ENCODE measurements at places on chromosomes 5 and 9.

DNA sequence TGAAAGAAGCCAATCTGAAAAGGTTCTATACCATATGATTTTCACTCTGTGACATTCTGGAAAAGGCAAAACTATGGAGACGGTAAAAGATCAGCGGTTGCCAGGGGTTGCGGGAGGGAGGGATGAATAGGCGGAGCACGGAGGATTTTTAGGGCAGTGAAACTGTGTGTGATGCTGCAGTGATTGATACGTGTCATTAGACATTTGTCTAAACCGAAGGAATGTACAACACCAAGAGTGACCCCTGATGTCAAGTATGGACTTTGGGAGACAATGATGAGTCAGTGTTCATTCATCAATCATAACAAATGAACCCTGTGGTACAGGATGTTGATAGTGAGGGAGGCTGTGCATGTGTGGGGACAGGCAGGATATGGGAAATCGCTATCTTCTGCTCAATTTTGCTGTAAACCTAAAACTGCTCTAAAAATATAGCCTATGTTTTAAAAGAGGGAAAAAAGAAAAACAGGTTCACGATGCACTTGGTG, 34.4 kb downstream of the ERGIC1 start:
- no peak for DNase-seq

GRCh38 chr5:93246090-93246855, 334.7 kb downstream of the NR2F1-AS1 start:
- DNase-seq = no peak

- DNase-seq = no peak
Measured at GRCh38 chr9:96321515-96321914, 19.5 kb upstream of the HSD17B3 start.

DNA sequence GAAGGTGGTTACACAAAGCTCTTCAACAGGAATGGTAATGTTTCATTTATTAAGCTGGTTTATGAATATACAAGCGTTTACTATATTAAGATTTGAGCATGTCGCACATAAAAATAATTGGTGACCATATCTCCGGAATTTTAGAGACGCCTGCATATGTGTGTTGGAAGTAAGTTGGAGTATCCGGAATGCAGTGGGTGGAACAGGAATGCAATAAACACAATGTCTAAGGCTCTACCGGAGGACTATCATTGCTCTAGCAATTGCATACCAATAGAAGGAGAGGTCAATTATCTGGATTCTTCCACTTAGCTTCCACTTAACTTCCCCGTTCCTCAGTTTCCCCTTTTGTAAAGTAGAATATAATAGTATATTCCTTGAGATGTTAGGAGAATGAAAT, 1.1 kb upstream of the CEP78 start:
- no peak for DNase-seq

- DNase-seq = no peak
Measured at GRCh38 chr9:126791406-126792230, 13.2 kb upstream of the ZBTB43 start.

DNA sequence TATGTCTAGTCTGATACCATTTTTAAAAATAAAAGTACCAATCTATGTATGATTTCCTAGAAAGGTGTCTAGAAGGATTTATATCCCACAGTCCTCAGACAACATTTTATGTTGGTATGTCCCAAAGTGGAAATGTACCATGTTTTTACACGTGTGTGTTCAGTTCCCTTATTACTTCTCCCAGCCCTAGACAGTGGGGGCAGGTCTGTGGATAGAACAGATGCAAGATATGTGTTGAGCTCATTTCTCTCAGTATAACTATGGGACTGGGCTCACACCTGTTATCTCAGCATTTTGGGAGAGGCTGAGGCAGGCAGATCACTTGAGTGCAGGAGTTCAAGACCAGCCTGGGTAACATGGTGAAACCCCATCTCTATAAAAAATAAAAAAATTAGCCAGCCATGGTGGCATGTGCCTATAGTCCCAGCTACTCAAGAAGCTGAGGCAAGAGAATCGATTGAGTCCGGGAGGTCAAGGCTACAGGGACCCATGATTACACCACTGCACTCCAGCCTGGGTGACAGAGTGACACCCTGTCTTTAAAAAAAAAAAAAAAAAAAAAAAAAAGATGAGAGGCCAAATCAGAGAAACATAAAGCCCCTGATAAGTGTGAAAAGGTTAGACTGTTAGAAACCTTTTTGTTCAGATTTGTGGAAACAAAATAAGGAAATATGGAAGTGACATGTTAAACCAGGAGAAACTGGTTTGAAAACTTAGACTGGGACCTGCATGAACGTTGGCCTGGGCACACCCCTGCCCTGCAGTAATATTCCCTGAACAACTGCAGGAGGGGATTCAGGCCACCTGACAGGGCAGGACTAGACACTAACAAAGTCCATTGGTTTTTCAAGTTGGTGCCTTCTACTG, 7.4 kb upstream of the SLC2A8 start:
- no peak for DNase-seq

Measured in CD4-positive, alpha-beta T cell treated with Interleukin-1 beta for 1 hour (primary cell).